ENCODE measurements at places on chromosomes 3 and 15.
A peak's percentile ranks its signal among the peaks of the same experiment; 100 is the strongest.

- peak; percentile 35 for DNase-seq
Measured at GRCh38 chr3:46866720-46867549, 3.7 kb upstream of the MYL3 start.

GRCh38 chr15:49847423-49848281, 226.8 kb downstream of the DTWD1 start:
- DNase-seq = peak; percentile 91

DNA sequence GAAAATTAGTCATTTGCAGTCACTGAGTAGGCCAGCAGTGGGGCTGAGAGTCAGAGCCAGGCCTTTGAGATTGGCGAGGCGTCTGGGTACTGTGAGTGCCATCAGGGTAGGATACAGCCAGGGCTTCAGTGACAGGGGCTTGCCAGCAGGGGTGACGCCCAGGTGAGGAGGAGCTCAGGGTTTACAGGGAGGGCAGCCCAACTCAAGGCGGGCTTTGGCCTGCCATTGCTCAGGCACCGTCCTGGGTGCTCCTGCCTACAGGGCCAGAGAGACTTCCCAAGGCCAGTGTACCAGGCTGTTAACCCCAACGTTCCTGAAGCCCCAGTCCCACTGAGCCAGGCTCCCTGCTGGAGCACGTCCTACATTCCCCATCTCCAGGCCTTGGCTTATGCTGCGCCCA, 152.0 kb downstream of the FBLN2 start:
- no peak for DNase-seq

- DNase-seq = peak; percentile 21
Measured at GRCh38 chr3:111961461-111962164, 17.2 kb upstream of the ABHD10 start.

DNA sequence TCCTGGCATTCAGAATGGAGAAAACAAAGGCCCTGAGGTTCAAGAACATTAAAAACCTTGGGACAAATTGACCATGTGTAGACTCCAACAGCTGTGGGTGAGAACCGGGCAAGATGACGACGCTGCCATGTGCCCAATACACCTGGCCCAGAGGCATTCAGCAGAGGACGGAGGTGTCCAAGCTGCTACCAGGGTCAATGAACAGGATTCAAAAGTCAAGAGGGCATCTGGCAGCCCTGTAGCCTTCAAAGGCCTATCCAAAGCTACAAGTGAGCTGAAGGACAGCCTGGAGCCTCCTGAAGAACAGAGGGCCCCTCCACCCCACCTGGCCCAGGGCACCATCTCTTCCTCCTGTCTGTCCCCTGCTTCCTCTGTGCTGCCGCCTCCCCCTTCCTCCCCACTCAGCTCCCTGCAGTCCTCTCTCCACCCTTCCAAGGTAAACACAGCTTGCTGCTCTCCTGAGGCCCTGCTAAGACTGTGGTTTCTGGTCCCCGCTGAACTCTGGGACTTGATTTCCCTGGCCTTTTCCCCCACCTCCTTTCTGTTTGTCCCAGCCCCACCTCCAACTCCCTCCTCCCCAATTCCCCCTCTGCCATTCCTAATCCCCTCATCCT, 57.5 kb downstream of the HMCES start:
- no peak for DNase-seq

DNA sequence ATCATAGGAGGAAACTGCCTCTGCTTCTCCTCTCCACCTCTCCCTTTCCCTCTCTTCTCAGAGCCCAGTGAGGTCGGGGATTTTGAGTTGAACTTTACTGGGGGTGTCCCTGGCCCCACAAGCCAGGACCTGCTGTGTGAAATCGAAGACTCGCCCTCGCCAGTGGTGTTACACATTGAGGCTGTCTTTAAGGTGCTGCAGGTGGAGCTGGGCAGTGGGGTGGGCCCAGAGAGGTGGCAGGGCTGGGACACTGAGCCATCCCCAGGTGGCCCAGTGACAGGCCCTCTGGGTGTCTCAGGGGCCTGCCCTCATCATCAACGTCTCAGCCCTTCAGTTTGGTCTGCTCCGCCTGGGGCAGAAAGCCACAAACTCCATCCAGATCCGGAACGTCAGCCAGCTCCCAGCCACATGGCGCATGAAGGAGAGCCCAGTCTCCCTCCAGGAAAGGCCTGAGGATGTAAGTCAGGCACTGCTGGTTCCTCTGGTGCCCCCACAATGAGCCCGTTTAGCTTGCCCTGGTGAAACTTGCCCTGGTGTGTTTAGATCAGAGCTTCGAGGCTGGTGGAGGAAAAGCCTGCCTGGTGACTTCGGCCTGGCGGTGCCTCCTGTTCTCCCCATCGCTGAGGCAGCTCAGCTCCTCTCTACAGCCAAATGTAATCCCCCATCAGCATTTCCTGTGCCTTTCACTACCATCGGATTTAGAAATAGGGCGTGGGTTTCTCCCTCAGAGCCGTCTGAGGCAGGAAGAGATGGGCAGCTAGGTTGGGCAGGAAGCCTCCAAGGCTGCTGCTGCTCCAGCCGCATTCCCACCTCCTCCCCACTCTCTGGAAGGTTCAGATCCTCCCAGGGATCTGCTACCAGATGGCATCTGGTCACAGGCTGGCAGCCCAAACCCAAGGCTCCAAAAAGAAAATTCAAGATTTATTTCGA, 39.2 kb downstream of the ACAA1 start:
- no peak for DNase-seq

DNA sequence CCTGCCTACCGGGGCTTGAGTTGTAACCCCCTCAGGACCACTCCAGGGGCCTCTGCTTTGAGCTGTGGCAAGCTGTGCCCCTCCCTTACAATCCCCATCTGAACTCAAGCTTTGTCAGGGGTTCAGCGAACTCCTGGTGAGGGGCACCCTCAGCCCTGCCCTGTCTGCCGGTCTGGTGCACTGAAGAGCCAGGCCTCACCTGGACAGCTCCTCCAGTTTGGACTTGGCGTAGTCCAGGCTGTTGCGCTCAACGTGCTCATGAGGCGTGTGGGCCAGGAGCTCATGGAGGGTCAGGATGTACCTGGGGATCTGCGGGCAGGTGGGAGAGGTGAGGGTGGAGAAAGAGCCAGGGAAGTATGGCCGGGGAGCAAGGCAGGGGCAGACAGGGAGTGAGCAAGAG, 59.4 kb downstream of the RASGRF1 start:
- DNase-seq = no peak

- peak; percentile 61 for DNase-seq
Measured at GRCh38 chr3:187767266-187768012, 22.2 kb upstream of the BCL6 start.

DNA sequence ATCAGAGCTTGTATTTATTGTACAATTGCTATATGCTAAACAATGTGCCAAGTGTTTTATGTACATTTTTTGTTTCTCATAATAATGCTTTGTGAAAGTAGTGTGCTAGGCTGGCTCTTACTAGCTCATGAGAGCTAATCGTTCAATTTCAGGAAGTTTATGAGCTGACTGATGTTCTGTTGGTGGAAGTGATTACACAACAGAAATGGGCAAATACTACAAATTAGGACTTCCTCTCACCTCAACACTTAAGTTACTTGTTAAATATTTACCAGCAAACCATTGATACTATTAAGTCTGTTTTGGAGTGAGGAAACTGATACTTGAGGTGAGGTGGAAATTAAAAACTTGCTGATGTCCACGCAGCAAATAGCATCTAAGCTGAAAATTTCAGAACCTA, 32.3 kb downstream of the SLC9C1 start:
- no peak for DNase-seq

GRCh38 chr3:150135287-150135721, 164.6 kb upstream of the PFN2 start:
- DNase-seq = peak; percentile 76

DNA sequence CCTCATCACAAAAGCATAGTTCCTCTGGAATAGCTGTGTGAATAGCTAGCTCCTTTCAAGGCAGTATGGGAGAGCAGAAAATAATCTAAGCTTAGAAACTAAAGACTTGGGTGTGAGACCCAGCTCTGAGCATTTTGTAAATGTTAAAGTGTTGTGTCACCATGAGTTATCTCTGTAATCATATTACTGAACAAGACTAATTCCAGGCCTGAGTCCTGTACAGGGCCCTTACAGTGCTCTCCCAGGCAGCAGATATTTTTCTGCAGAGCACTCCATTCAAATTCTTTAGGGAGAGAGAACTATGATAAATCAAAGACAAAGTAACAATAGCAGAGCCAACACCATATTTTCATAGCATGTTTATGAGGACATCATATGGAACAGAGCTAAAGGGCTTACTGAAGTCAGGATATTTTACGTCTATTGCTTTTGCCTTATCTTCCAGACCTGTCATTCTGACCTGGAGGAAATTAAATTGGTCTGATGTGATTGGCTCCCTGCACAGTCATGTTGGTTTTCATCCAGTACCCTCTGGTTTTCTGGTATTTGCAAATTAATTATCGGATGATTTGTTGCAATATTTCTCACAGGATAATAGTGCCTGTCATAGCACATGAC, 172.6 kb upstream of the PPP2R3A start:
- no peak for DNase-seq

GRCh38 chr15:42233107-42233506, 25.0 kb upstream of the VPS39 start:
- DNase-seq = no peak

- DNase-seq = no peak
Measured at GRCh38 chr15:74904190-74904805, 2.4 kb downstream of the FAM219B start.

DNA sequence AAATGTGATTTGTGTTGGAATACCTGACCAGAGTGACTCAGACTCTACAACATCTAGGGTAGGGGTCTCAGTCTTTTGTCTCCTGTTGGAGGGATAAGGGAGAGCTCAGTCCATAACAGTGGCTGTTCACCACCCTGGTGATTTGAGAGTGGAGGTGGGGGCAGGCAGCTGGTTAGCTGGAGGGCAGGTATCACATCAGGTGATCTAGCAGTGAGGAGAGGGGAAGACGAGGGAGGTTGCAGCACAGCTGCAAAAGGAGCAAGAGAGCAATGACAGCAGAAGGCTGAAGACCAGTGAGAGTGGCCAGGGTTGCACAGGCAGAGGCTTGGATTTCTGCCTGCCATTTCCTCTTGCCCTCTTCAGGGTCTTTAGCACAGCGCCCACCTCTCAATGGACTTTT, 38.4 kb downstream of the PLCL2 start:
- no peak for DNase-seq

DNA sequence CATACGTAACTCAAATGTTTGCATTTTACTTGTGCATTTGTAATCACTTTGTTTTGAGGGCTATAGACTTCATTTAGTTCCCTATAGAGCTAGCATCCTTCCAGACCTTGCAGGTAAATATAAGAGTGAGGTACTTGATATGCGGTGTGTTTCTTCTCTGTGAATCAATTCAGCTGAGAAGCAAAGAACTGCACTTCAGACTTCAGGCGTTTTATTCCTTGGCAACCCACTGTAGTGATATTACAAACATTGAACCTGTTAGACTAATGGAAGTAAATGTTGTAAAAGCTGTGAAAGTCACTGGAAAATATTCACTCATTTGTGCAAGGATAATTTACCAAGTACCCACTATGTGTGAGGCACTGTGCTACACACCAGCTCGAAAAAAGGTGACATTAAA, 94.1 kb upstream of the CHL1 start:
- DNase-seq = no peak

GRCh38 chr15:38300395-38300794, 47.8 kb downstream of the SPRED1 start:
- DNase-seq = peak; percentile 20

DNA sequence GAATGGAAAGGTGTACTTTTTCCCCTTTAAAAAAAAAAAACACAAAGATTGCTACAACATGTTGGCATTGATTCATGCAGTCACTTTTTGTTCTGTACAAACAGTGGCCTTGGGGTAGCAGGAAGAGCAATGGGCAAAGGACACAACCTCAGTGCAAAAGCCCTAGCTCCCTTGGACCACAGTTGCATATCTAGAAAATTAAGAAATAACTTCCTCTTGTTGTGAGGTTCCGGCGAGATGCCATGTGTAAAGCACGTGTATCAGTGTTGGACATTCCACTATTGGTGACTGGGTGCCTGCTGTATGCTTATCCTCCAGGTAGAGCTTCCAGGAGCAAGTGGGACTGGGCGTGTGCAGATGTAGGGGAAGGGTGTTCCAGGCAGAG, 164.5 kb downstream of the THSD4 start:
- peak; percentile 29 for DNase-seq

- DNase-seq = no peak
Measured at GRCh38 chr3:195397524-195397923, 45.3 kb downstream of the ACAP2 start.

DNA sequence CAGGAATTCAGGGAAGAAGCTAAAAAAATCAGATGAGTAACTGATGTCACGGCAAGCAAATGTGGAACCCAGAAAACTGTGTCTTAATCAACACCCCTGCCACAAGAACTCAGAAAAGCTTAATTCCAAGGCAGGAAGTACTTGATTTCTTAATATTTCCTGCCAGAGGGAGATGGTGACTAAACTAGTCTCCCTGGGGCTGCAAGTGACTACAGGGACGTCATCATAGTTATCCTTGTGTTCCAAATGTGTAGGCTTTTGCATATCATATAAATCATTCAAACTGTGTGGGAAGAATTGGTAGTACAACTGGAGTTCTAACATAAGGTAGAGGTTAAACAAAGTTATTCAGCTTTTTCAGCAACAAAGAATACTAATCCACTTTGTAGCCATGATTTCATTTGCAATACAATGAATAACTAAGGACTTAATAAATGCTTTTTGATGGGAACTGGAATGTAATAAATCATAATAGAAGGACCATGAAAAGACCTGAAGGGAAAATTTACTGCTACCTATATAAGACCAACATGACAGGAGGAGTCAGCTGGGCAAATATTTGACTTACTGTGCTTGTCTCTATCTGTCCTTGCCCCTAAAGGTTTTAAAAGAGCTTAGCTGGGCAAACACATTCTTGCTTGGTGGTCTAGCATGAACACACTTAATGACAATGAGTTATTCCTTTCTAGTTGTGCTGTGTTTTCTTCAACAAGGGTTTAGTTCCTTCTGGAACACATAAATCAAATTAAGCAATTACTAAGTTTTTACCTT, 76.0 kb upstream of the NECTIN3 start:
- peak; percentile 51 for DNase-seq

DNA sequence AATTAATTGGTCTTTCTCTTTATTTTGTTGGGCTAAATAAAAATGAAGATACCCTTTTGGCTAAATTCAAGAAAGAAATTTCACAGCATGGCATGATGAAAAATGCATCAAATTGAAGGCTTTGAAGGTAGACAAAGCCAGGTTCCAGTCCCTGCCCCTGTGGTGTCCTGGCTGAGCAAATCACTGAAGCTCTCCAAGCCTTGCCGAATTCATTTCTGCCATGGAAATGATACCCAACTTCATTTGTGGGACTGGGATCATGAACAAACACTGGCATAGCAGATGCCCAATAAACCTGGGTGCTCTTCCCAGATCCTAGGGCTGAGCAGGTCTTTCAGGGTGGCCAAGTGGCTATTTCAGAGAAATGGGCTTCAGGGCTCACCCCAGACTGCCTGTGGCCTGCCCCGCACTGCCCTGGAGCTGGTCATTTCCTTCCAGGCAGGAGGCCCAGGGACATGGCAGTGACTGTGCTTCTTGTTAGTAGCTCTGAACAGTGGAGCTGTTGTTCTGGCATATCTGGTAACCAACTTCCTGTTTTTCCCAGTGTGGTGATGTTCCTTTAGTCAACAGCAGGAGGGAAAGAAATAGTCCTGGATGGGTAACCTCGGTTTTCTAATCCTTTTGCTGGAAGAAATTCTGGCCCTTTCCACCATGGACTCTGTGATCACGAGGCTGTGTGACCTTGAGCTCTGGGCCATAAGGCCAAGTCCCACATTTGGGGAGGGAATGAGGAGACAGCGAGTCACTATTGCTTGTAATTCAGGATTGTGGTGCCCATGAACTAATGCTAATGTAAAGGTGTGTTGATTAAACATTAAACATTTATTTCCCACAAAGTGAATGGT, 47.6 kb downstream of the CTDSPL start:
- DNase-seq = no peak
